Thoracic aorta (tissue), 2 donors: ENCODE measurements at places on chromosomes 3 and 15.

- peaks cover 8% of the 10 kb centered on the region for H3K4me1 ChIP-seq
- H3K27ac ChIP-seq, result no peak overlapping the region
- no peak for DNase-seq
- no peaks in the 10 kb centered on the region for H3K36me3 ChIP-seq
- H3K27me3 ChIP-seq, result no peaks in the 10 kb centered on the region
These were observed 129.1 kb downstream of the RAP2B start for GRCh38 chr3:153291059-153291685.

DNA sequence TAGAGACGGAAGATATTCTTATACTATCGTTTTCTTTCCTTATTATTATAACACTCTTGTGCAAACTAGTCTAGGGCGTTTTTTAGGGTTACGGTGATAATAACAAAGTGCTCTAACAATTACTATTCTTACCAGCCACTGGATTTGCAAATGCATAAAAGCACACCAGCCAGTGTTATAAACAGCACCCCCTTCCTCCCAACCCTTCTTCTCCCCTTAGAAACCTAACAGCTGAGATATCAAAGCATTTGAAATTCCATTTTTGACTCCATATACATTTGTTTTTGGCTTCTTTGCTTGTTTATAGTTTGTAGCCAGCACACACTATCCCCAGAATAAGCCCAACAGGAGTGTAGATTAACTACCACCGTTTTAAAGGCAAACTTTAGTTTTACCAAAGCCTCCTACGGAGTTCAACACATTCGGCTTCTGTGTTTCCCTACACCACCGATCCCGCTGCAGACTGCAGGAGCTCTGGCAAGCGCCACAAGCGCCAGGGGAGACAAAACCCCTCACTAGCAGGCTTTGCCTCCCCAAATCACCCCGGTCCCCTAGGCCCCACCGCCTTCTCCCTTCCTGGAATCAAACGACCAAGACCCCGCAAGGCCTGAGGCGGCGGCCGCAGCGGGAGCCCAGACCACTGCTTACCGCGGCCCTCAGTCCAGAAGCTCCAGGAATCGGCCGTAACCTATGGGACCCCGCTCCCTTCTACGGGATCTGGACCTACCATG, 461 bp downstream of the COPB2 start:
- H3K36me3 ChIP-seq, result no peaks in the 10 kb centered on the region
- H3K27me3 ChIP-seq, result no peaks in the 10 kb centered on the region
- DNase-seq, result no peak
- peaks cover 56% of the 10 kb centered on the region for H3K4me1 ChIP-seq
- H3K27ac ChIP-seq, result peak overlapping the region; percentile 94

DNA sequence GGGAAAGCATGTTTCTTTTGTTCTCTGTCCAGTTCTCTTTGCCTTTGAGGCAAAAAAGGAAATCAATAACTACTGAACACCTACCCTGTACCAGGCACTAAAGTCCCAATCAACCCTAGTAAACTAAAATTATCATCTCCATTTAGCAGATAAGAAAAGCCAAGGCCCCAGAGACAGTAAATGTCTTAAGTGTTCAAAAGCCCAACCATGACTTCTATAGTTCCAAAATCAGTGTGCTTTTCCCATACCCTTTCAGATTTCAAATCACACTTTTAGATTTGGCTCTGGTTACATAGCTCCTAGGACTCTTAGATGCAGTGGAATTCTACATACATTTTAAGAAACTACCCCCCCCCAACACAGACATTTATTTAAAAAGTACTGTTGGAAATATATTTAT, 63.5 kb downstream of the UACA start:
- no peak for DNase-seq
- no peaks in the 10 kb centered on the region for H3K36me3 ChIP-seq
- peak overlapping the region; percentile 61 for H3K4me3 ChIP-seq
- peak overlapping the region; percentile 71 for H3K27ac ChIP-seq

GRCh38 chr15:35929740-35930444, 383.9 kb upstream of the DPH6 start:
- no peaks in the 10 kb centered on the region for H3K4me1 ChIP-seq
- no peaks in the 10 kb centered on the region for H3K36me3 ChIP-seq
- H3K27ac ChIP-seq, result no peak overlapping the region
- H3K4me3 ChIP-seq, result no peak overlapping the region
- DNase-seq, result no peak
- H3K27me3 ChIP-seq, result no peaks in the 10 kb centered on the region

- H3K4me1 ChIP-seq, result no peaks in the 10 kb centered on the region
- H3K4me3 ChIP-seq, result no peak overlapping the region
- DNase-seq, result no peak
These were observed 9.5 kb upstream of the ARL14 start for GRCh38 chr3:160667452-160667851.

DNA sequence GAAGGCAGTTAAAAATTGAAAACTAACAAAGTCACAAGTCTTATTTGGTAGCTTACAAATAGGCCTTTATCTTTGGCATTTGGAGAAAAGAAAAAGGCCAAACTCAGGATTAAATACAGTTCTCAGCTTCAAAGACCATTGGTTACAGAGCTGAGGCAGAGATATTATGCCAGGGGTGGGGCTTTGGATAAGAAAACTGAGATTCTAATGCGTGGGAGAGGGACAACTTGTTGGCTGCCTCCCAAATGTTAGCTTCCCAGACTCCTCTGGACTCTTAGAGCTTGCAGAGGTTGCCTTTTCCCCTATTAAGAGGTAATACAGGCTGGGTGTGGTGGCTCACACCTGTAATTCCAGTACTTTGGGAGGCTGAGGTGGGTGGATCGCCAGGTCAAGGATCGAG, 231.8 kb downstream of the SQOR start:
- H3K4me1 ChIP-seq, result no peaks in the 10 kb centered on the region
- H3K36me3 ChIP-seq, result no peaks in the 10 kb centered on the region
- no peak overlapping the region for H3K27ac ChIP-seq
- H3K4me3 ChIP-seq, result no peak overlapping the region

DNA sequence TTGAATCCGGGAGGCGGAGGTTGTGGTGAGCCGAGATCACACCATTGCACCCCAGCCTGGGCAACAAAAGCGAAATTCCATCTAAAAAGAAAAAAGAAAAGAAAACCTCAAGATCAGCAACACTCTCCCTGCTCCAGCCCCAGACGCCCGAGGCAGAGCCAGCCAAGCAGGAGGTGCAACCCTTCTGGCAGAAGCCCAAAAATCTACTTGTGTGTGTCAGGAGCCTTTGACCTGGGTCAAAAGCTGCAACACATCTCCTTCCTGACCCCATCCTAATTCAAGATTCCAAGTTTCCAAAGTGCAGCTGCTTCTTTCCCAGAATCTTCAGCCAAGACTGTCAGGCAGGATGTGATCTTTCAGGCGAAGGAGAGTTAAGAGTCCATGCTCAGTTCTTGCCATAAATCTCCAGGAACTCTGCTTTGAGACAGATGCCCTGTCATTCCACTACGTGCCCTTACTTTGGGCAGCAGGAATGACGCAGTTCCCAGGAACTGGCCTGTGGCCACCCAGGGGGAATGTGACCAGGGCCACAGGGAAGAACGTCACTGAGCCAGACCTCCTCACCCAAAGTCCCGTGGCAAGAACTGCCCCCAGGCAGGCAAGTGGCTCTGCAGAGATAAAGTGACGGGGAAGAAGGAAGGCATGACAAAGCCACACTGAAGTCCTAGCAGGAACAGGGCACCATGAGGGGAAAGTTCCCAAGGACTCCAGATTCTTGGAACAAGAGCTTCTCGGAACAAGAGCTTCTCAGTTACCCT, 39.4 kb downstream of the SH3BP5 start:
- DNase-seq, result no peak
- no peaks in the 10 kb centered on the region for H3K36me3 ChIP-seq
- H3K4me1 ChIP-seq, result peaks cover 64% of the 10 kb centered on the region
- no peaks in the 10 kb centered on the region for H3K27me3 ChIP-seq

GRCh38 chr3:123048480-123049237, 18.2 kb upstream of the PDIA5 start:
- DNase-seq, result no peak
- no peak overlapping the region for H3K4me3 ChIP-seq
- H3K4me1 ChIP-seq, result peaks cover 15% of the 10 kb centered on the region
- H3K27me3 ChIP-seq, result no peaks in the 10 kb centered on the region

- H3K4me1 ChIP-seq, result no peaks in the 10 kb centered on the region
- DNase-seq, result no peak
- no peaks in the 10 kb centered on the region for H3K36me3 ChIP-seq
These were observed 119.8 kb downstream of the SERPINI1 start for GRCh38 chr3:167855306-167855705.

- DNase-seq, result no peak
- no peak overlapping the region for H3K4me3 ChIP-seq
- H3K27me3 ChIP-seq, result no peaks in the 10 kb centered on the region
- peaks cover 3% of the 10 kb centered on the region for H3K4me1 ChIP-seq
These were observed 119.5 kb upstream of the MDFIC2 start for GRCh38 chr3:70431911-70432310.

GRCh38 chr3:72319194-72320094, 528.8 kb downstream of the SHQ1 start:
- H3K4me3 ChIP-seq, result no peak overlapping the region
- H3K27ac ChIP-seq, result no peak overlapping the region
- H3K27me3 ChIP-seq, result no peaks in the 10 kb centered on the region
- peaks cover 24% of the 10 kb centered on the region for H3K4me1 ChIP-seq

DNA sequence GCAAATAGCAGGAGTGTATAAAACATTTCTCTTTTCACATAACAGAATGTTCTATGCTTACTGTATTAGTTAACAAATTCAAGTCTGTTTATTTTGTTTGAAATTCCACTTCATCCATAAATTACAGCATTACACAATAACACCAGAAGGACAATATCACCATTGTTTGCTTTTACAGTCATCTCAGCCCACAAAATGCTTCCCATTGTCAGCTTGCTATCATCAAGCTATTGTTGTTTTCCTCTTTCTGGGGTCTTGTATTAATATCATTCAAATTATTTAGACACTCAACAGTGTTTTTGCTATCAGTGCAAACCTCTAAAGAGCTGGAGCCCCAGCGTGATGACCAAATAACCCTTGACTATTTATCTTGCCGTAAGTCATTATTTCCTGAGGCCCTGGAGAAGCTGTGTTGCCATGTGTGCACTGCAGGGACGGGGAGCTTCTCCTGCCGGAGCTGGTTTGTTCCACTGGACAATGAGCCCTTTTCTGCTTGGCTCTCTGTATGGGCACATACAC, 1.1 kb downstream of the SAMMSON start:
- H3K27me3 ChIP-seq, result no peaks in the 10 kb centered on the region
- H3K4me3 ChIP-seq, result no peak overlapping the region
- H3K27ac ChIP-seq, result no peak overlapping the region
- H3K4me1 ChIP-seq, result peaks cover 30% of the 10 kb centered on the region

DNA sequence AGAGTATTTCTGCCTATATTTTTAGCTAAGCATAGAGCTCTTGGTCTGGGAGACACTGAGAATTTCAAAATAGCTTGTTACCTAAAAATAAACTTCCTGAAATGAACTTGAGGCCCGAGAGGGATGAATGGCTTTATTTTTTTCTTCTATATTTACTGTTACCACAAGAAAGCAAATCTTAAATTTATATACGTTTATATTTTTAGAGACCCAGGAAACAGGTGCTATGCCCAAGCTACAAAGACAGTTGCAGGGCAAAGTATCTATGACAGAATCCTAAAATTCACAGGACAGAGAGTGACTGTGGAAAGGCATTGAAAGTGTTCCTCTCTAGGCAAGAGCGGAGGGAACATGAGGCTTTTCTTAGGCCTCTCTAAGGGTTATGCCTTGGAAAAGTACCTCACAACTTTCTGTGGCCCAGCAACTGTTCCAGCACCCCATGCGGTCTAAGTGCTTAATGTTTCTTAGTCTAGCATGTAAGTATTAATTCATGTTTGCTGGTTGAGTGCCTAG, 36.5 kb downstream of the TGFBR2 start:
- peak overlapping the region; percentile 25 for H3K27ac ChIP-seq
- peaks cover 26% of the 10 kb centered on the region for H3K36me3 ChIP-seq

- H3K4me3 ChIP-seq, result no peak overlapping the region
- no peaks in the 10 kb centered on the region for H3K4me1 ChIP-seq
- H3K27me3 ChIP-seq, result no peaks in the 10 kb centered on the region
- DNase-seq, result no peak
These were observed 14.9 kb upstream of the SELENOT start for GRCh38 chr3:150588027-150588830.

DNA sequence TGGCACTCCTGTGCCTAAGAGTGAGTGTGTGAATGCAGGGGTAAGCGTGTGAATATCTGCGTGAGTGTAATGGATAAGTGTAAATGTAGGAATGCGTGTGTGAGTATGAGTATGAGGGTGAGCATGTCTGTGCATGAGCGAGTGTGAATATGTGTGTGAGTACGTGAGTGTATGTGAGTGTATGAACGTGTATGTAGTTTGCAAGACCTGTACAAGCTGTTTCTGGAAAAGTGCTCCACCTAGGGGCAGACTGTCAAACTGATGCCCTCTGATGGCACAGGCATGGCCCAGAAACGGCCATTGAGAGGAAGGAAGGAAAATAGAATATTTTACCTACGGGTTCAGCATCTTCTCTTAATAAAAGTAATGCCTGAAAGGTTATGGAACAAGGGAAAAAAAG, 24.4 kb upstream of the FRMD4B start:
- peak; percentile 25 for DNase-seq
- H3K4me3 ChIP-seq, result peak overlapping the region; percentile 34
- H3K4me1 ChIP-seq, result no peaks in the 10 kb centered on the region

GRCh38 chr15:101133751-101134261, 118.0 kb downstream of the CHSY1 start:
- H3K27ac ChIP-seq, result no peak overlapping the region
- no peaks in the 10 kb centered on the region for H3K36me3 ChIP-seq
- DNase-seq, result no peak
- no peaks in the 10 kb centered on the region for H3K27me3 ChIP-seq

DNA sequence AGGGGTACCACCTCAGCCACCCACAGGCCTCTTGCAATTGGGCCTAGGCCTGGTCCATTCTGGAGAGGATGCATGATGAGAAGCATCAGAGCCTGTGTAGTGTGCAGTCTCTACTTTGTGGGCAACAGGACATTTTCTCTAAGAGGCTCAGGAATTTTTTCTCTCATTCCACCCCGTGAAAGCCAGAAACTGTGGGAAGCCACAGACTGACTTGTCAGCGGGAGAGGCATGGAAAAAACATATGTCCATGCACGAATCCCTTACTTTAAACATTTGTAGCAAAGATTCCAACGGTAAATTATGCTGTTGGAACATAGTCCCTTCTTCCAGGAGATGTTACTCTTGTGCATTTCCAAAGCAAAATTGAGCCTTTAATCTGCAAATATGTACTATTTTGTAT, 196.5 kb downstream of the KLHL25 start:
- H3K27me3 ChIP-seq, result no peaks in the 10 kb centered on the region
- no peak overlapping the region for H3K4me3 ChIP-seq
- H3K36me3 ChIP-seq, result no peaks in the 10 kb centered on the region
- no peaks in the 10 kb centered on the region for H3K4me1 ChIP-seq
- no peak for DNase-seq

- H3K4me3 ChIP-seq, result no peak overlapping the region
- peaks cover 23% of the 10 kb centered on the region for H3K4me1 ChIP-seq
- no peaks in the 10 kb centered on the region for H3K27me3 ChIP-seq
These were observed 29.6 kb downstream of the TSEN2 start for GRCh38 chr3:12513694-12514446.

- H3K27ac ChIP-seq, result no peak within 1 kb of the TSS
- H3K4me3 ChIP-seq, result peak within 1 kb of the TSS; percentile 95
- H3K27me3 ChIP-seq, result no peaks in the 10 kb centered on the region
- H3K4me1 ChIP-seq, result peaks cover 40% of the 10 kb centered on the region
- H3K36me3 ChIP-seq, result no peaks in the 10 kb centered on the region
These were observed at the start of gene RSRC1 for GRCh38 chr3:158109804-158110657. TSS of gene RSRC1 (plus strand) at chr3:158110089. CDS start at chr3:158122105, 12,016 bp downstream.

GRCh38 chr3:127170814-127171213, 22.1 kb upstream of the PRR23E start:
- H3K4me3 ChIP-seq, result no peak overlapping the region
- H3K27me3 ChIP-seq, result no peaks in the 10 kb centered on the region
- H3K36me3 ChIP-seq, result no peaks in the 10 kb centered on the region
- H3K27ac ChIP-seq, result no peak overlapping the region
- peaks cover 21% of the 10 kb centered on the region for H3K4me1 ChIP-seq

- no peak for DNase-seq
- H3K27me3 ChIP-seq, result no peaks in the 10 kb centered on the region
- H3K4me3 ChIP-seq, result no peak overlapping the region
- H3K36me3 ChIP-seq, result no peaks in the 10 kb centered on the region
- no peaks in the 10 kb centered on the region for H3K4me1 ChIP-seq
- H3K27ac ChIP-seq, result no peak overlapping the region
These were observed 37.3 kb upstream of the KLHL6 start for GRCh38 chr3:183592821-183593220.
